Chondrocyte (in vitro differentiated cells): ENCODE measurements at places on chromosomes 7 and 10. TPM values are rescaled to one million over a fixed set of nuclear protein-coding genes. Genes with fewer than 3 reads are reported as not detected.

GRCh38 chr7:81560708-81561107 is 209.1 kb downstream of the HGF start:
- peaks cover 9% of the 10 kb centered on the region for H3K4me1 ChIP-seq
- no peak overlapping the region for H3K4me3 ChIP-seq
- H3K27ac ChIP-seq: no peak overlapping the region
- no peaks in the 10 kb centered on the region for H3K36me3 ChIP-seq

DNA sequence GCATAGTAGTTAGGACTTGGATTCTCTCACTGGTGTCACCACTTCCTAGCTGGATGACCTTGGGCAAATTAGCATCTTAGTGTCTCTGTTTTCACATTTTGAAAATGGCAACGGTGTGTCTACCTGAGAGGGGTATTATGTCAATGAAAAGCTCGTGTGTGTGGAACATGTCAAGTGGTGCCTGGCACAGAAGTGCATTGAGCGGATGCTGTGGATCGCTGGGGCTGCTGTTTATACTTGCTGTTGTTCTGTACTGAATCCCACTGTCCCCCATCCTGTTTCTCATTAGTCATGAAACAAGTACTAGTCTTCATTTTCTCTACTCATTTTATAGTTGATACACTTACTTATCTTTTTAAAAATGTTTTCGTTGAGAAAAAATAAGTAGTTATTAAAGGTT is 26.1 kb downstream of the RBM33 start:
- no peaks in the 10 kb centered on the region for H3K27me3 ChIP-seq
- no peak overlapping the region for H3K4me3 ChIP-seq
- no peak for DNase-seq
- H3K4me1 ChIP-seq: peaks cover 53% of the 10 kb centered on the region

DNA sequence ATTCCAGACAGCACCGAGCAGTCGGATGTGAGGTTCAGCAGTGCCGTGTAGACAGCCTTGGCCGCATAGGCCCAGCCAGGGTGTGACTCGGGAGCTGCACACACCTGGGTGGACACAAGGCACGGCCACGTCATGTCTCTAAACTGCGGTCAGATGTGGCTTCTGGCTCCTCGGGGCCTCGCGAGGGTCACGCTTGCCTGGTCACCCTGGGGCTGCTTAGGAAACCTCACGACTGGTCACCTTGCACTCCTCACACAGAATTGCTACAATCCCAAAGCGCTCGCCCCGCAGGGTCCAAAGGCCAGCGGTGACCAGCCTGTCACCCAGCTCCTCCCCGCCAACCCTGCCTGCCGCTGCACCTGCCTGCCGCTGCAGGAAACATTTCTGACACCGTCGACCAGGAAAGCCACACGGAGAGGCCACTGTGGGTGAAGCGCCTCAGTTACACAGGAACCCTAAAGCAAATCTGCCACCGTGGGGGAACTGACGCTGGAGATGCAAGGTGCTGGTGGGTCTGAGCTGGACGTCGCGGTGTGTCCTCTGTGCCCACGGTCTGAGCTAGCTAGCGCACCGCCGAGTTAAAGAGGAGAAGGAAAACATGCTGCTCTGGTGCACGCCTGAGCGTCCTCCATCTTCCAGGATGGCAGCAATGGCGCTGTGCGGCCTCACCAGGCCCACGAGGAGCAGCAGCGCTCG is 5.0 kb downstream of the GPER1 start:
- no peak overlapping the region for H3K4me3 ChIP-seq
- H3K27ac ChIP-seq: no peak overlapping the region

DNA sequence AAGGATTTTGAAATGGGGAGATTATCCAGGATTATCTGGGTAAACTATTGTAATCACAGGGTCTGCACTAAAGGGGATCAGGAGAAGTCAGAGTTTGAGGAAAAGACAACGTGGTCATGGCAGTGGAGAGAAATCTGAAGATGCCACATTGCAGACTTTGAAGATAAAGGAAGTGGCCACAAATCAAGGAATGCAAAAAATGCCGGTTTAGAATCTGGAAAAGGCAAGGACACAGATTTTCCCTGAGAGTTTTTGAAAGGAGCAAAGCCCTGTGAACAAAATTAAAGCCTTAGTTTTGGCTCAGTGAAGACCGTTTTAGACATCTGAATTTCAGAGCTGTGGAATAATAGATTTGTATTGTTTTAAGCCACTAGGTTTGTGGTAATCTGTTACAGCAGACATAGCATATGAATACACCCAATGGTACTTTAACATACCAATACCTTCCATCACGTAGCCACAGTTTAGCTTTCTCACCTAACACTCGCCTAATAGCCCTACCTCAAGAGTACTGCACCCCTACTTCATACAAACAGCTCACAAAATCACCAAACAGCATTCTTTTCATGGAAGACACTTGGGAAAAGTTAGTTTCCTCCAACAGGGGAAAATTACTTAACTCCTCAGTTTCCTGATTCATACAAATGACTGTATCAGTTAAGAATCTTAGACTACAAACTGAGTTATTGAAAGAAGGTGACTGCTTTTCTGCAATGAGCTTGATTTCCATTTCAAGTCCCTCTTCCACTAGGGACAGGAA is 446.5 kb downstream of the INHBA start:
- no peaks in the 10 kb centered on the region for H3K27me3 ChIP-seq
- peaks cover 13% of the 10 kb centered on the region for H3K4me1 ChIP-seq
- DNase-seq: no peak

- H3K4me3 ChIP-seq: no peak overlapping the region
- peaks cover 51% of the 10 kb centered on the region for H3K4me1 ChIP-seq
- no peaks in the 10 kb centered on the region for H3K36me3 ChIP-seq
- H3K27ac ChIP-seq: no peak overlapping the region
- DNase-seq: no peak
Observed at GRCh38 chr10:110415809-110416208, 81.9 kb upstream of the DUSP5 start.

DNA sequence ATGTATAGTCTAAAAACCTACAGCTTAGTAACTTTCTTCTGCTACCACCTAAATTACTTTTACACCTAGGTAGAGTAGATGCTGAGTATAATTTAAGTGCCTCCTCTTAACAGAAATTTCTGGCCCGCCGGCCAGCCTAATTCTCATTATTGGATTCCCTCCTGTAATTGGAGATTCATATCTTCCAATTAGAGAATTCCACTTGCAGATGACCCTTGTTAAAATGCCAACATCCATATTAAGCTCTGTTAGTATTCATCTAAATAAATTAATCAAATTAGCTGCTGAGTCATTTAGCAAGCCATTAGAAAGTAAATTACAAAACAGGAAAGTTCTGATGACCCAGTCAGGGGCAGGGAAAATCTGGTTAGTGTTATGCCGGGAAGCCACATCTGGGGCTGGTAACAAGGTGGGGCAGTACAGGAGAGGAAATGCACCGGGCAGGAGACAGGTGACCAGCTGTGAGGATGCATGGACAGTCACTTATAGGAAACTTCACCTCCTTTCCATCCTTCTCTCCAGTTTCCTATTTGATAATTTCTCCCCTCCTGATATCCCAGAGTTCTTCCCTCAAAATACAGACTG is 82.8 kb downstream of the ORC5 start:
- no peak overlapping the region for H3K27ac ChIP-seq
- no peak overlapping the region for H3K4me3 ChIP-seq
- peaks cover 17% of the 10 kb centered on the region for H3K36me3 ChIP-seq
- H3K4me1 ChIP-seq: no peaks in the 10 kb centered on the region

Gene WNT8B
- not detected in 3 replicates for total RNA-seq
